ENCODE measurements at places on chromosomes 1 and 21.

DNA sequence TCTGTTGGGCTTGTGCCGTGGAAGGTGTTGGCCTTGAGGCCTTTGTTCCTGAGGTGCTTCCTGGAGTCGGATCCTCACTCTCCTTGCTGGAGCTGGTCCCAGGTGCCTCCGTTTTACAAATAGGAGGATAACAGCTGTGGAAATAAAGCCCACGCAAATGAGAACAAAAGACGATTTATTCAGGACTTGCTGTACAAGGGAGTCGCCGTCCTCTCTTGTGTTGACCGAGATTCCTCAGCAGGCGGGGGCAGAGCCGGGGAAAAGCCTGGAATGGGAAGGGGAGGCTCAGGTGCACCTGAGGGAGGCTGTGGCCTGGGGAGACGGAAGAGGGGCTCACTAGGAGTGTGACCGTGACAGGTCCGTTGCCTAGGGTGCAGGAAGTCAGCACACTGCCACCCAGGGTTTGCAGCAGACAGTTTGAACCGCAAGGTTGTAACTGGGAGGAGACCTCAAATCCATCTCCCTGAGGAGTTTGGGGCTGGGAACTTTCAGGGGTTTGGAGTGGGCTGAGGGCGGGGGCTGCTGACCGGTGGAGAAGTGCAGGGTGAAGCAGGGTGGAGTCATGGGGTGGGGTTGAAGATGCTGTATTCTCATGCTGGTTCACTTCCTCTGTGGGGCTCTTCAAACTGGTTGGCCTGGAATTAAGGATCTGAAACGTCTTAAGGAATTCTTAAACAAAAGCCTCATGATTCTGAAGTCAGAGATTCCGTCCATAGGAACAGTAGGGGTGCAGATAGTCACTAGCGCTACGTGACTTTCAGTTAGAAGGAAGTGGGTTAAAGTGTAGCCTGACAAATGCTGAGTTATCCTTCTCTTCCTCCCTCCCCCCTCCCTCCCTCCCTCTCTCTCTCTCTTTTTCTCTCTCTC lies 2.6 kb upstream of the CSTB start:
- DNase-seq: no peak

DNA sequence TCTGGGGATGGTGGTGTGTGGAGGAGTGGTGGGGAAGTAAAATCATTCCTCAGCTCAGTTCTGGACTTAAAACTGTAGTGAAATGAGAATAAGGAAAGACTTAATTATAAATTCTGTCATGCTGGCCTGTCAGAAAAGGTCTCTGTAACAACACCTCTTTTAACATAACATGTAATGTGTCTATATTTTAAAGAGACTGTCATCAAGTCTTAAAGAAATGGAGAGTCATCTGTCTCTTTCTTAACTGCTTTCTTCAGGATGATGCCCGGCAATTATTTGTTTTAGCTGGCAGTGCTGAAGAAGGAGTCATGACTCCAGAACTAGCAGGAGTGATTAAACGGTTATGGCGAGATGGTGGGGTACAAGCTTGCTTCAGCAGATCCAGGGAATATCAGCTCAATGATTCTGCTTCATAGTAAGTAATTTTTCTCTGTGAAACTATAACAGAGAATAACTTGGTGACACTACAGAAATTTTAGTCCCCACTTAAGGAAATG lies 30.6 kb downstream of the GNAI3 start:
- no peak for DNase-seq

DNA sequence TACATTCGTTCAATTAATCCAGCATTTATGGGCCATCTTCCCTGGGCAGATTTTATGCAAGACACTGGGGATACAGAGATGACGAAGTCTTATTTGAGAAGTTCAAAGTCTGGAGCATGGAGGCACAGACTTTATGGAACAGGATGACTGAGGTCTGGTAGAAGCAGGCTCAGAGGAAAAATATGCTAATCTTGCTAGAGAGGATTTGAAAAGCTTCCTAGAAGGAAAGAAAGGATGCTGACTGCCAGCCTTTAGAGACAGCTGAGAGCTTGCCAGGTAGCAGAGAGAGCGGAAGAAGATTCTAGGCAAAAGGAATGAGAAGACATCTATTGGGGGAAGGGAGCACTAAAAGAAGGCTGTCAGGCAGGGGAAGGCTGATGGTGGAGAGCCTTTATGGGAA lies 75.5 kb upstream of the ATP5PO start:
- no peak for DNase-seq

GRCh38 chr1:2544875-2545640 lies 11.1 kb upstream of the TNFRSF14 start:
- no peak for DNase-seq
